ENCODE measurements at places on chromosomes 2 and 18.

DNA sequence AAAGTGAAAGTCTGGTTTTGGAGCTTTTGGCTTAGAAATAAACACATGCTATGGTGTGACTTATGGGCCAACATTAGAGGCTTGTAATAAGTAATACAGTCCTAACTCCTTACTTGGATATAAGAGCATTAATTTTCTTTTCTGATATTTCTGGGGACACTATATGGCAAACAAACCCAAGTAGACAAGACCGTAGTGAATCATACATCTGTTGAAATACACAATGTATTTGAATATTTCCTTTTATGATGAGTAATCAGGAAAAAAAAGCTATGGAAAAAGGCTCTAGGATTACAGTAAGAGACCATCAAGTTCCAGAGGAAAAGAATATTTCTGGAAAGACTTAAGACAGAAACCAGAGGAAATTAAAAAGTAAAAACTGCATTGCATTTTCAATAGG lies 146.0 kb upstream of the CYP26B1 start:
- no peak for DNase-seq

DNA sequence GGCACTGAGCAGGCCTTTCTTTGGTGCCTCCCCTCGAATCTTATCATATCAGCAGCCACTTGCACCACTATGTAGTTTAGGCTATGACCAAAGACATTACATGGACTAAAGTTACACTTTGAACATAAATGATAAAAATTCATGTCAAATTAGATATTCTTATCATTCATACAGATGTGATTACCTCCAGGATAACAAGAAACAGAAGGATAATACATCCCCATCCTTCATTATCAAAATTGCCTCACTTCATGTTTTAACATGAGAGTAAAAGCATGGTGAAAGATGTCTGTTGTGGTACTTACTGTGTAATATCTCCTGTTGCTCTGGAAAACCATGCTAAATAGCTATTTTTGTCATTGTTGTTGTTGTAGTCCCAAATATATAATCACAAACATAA lies 230.8 kb upstream of the RND3 start:
- no peak for DNase-seq

DNA sequence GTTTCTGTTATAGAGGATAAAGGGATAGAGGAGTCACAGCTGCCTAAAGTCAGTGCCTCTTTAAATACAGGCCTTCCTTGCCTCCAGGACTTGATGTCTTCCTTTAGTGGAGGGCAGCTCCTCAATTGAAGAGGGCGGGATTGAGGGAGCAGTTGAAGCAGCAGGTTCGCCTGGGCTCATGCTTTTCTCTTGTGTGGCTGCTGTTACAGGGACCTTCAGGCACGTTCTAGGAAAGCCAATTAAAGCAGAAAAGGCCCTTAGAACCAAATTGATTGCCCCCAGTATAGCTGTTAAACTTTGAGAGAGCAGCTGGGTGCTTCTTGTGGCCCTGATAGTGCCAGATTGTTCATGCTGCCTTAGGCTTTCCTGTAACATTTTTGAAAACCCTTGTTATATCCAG lies 42.0 kb upstream of the LTBP1 start:
- no peak for DNase-seq

GRCh38 chr18:11944252-11944651 lies 36.1 kb upstream of the MPPE1 start:
- DNase-seq = no peak

DNA sequence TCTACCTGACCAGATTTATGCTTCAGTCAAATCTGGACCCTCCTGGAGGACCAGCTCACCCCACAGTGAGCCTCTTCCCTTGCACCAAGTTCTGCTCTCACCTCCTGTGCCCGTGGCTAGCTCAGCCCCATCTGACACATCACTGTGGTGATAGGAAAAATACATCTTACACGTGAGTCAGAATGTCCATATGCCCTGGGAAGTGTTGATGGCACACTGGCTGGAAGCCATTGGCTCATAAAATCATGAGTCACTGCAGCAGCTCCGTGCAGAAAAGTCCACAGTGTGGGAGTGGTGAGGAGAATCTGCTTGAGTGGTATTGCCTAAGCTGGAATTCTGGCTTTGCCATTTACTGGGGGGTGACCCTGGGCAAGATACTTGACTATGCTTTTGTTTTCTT lies 42.6 kb upstream of the RAPGEF4 start:
- no peak for DNase-seq

DNA sequence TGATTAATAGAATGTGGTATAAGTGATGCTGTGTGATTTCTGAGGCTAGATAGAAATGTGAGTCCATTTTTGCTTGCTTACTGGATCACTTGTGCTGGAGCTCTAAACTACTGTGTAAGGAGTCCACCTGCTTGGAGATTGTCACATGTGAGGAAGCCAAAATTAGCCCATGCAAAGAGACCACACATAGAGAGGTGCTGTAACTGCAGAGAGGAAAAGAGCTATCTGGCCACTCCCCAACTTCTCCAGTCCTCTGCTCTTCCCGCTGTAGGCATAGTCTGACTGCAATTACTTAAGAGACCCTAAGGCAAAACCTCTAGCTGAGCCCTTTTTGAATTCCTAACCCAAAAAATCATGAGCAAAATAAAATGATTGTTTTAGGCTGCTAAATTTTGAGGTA lies 120.6 kb upstream of the FBXO11 start:
- DNase-seq = no peak

DNA sequence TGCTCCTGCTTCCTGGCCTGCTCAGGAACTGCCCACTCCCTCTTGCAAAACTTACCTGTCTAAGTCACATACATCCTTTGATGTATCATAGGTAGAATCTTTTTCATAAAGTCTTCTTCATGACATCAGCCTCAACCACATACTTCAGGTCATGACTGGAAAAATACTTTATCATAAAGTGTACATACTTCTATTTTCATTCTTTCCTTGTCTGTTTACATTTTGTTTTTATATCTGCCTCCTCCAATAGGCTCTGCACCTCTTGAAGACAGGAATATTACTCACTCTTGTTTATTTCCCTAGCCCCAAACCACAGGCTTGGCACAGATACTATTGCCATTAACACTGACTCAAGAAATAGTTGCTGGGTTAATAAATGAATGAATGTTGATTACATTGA lies 43.6 kb upstream of the ZNF804A start:
- no peak for DNase-seq

DNA sequence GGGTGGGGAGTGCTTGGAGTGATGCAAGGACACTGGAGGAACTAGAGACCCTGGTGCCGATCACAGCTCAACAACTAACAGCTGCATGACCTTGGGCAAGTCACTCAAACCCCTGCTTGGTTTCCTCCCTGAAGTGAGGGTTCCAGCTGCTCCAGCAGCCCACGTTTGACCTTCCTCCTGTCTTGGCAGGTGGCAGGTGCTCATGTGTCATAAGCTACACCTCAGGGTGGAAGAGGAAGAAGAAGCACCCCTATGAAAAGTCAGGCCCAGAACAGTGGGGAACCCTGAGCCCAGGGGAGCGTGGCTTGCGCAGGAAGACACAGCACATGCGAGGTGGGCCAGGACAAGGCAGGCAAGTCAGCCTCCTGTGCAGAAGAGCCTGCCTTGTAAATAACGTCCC lies 42.4 kb downstream of the MRPL35 start:
- no peak for DNase-seq
